IPS DF 6.9 (cell line): ENCODE measurements at places on chromosomes 11 and 22.

- no peak for DNase-seq
Observed at GRCh38 chr22:19916941-19917340, 24.6 kb upstream of the COMT start.

DNA sequence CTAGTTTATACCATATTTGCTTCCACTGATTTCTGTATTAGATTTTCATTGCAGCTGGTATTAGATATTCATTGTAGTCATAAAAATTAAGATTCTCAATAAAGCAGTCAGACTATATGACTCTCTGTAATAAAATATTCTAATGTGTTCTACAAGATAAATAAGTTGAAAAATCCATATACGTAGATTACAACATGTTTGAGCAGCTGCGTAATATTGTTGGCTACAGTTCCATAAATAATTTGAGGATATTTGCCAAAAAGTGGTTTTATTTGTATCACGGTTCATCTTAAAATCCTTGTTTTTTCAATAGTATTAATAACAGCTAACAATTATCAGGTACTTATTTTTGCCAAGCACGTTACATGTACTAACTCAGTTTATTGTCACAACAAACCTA is 668.6 kb upstream of the CCDC90B start:
- DNase-seq = no peak

DNA sequence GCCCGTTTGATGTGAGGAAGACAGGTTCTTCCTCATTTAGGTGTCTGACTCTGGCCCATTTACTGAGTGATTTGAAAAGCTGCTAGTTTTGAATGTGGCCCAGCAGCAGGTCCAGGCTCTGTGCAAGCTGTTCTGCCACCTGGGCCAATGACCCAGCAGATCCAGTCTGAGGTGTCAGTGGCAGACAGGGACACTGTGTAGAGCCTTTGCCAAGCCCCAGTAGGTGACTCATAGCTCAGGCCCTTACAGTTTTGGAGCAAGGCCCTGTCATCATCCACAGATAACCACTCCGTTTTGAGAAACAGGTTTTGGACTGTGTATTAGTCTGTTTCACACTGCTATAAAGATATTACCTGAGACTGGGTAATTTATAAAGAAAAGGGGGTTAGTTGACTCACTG is 23.9 kb downstream of the TSPAN32 start:
- no peak for DNase-seq

DNA sequence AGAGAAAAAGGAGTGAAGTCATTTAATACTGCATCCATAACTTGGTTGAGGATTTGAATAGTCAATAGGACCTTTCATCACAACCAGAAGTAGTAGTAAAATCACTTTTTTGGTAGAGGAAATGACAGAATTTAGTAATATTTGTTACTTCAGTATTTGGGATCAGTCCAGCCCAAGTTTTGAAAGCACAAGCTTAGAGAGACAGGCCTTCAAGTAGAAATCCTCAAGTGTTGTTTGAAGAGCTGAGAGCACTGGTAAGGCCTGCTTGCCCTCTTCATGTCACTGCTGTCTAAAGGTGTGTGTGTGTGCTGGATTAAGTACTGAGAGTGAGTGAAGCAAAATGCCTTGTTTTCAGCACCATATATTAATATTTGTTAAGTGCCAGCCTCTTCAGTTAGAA is 137.3 kb downstream of the WNT11 start:
- DNase-seq = no peak

DNA sequence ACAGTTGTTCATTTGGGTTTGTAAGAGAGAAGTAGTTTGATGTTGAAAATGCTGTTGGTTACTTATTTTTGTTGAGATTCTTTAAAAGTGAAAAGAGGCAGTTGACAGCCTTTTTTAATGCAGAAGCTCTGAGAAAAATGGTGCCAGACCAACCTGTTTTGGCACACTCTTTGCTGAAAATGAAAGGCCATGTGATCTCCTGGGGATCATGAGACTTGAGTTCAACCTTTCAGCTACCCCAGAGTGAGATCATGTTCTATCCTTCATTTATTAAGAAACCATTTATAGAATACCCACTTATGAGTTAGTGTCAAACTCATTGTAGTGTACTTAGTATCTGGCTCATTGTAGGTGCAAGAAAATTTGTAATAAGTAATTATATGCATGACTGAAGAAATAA is 196.2 kb downstream of the MAML2 start:
- no peak for DNase-seq

DNA sequence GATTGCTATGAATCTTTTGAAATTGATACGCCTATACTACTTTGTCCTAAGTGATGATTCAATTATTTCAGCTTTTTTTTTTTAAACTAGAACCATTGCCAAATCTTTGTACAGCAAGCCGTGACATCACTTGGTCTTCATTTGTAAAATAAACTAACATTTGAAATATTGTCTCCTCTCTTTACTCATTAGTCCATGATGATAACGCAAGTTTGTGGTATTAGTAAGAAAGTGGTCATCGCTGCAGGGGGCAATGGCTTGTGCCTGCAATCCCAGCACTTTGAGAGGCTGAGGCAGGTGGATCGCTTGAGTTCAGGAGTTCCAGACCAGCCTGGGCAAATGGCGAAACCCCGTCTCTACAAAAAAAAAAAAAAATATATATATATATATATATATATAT is 12.9 kb upstream of the ARHGAP42 start:
- DNase-seq = no peak

- no peak for DNase-seq
Observed at GRCh38 chr11:128066399-128066798, 521.0 kb downstream of the ETS1 start.

- DNase-seq = no peak
Observed at GRCh38 chr22:49302150-49302460, 525.6 kb downstream of the BRD1 start.

GRCh38 chr11:15158351-15159015 is 43.8 kb downstream of the INSC start:
- DNase-seq = no peak
